Motor neuron (in vitro differentiated cells): ENCODE measurements at places on chromosomes 2 and 18.

GRCh38 chr2:238525990-238526389 lies 99.3 kb downstream of the ASB1 start:
- ATAC-seq = no peak

DNA sequence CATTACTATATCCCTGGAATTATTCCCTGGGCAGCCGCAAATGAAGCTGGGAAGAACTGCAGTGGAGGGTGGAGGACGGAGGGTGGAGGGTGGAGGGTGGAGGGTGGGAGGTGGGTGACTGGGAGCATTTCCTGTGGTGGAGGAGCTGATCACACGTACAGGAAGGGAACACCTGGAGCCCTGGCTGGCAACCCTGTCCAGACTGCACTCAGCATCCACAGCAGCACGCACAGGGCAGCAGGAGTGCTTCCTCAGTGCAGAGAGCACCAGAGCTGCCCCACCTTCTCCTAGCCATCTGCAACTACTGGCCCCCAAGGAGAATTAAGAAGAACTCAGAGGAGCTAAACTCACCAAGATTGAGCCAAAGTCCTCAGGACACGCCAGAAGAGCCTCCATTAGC lies 249.9 kb downstream of the EIPR1 start:
- ATAC-seq = peak; percentile 35

GRCh38 chr2:70330476-70330875 lies 28.6 kb upstream of the FAM136A start:
- ATAC-seq = no peak

DNA sequence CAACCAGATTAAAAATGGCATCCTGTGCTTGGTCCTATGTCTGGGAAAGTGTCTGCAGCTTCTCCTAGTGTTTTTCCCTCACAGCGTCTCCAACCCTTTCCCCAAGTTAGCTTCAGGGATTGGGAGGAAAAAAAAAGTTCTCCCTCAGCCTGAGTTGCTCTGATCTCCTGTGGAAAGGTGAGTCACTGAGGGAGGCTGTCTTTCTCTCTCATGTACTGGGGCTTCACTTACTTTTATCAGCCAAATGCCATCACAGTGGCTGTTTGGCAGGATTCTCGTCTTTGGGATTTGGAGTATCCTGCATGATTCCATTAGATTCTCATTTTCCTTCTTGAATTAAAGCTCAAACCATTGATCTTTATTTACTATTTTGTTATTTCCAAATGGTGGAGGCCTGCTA lies 18.1 kb downstream of the GTF2A1L start:
- no peak for ATAC-seq

DNA sequence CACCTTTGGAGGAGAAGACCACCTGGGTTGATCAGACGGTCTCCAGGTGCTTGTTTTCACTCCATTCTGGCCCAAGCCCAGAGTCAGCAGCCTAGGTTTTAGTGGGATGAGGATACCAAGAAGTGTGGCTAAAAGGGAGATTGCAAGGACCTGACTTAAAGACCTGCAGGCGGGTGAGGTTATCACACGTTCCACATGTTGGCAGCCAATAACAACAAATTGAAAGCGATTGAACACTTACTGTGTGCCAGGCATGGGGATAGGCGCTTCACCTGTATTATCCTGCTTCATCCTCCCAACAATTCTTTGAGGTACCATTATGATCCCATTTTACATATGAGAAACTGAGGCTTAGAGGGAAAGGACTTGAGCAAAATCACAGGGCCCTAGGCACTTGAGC lies 5.0 kb downstream of the ARL4C start:
- ATAC-seq = no peak

DNA sequence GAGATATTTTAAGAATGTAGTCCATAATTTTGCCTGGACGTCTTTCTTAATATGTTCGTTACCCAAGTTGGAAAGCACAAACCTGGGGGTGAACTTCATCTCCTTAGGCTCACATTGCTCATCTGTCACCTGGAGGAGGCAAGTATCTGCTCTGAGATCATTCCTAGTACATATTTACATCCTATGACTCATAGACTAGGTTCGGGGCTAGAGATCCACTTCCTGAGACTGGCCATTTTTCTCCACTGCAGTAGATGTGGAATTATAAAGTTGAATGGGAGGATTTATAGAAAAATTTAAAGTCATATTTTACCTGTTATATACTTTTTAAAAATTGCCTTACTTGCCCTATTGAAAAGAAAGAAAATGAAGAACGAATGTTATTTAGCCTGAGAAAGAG lies 77.5 kb upstream of the PROKR1 start:
- no peak for ATAC-seq

DNA sequence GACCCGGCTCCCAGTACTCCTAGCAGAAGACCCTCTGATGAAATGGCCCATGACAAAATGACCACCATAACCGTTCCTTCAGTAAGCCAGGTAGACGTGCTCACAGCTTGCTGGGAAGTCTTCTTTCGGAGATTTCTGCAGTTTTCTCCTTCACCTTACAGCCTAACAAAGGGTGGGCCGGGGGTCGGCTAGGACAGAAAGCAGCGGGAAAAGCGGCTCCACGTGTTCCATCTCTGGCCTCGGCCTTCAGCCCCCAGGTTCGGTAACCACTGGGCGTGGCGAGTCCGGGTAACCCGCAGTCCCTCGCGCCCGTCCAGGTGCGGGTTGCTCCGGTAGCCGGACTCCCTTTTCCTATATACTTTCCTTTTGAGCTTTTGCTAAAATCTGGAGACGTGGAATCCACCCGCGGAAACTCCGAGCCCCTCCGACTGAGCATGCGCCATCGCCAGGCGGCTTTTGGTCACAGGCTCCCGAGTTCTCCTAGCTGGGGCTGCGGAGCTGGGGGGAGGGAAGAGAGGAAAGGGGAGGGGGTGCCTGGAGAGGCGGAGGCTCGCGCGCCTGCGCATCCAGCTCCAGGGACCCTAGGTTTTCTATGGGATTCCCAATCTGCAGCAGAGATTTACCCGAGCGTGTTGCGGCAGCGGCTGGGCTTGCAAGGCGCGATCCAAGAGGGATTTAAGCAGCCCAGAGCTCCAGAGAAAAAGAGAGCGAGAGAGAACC lies at the start of gene VSNL1:
VSNL1 (plus strand) TSS at position 604 of the 720 bp plus-strand sequence. CDS start 51,379 bp downstream, outside the sequence.
- peak; percentile 79 for ATAC-seq

- peak; percentile 64 for ATAC-seq
Observed at GRCh38 chr2:235598532-235599531, 105.0 kb downstream of the AGAP1 start.

GRCh38 chr2:238985931-238986446 lies 138.1 kb downstream of the TWIST2 start:
- ATAC-seq = no peak

- peak; percentile 47 for ATAC-seq
Observed at GRCh38 chr2:10042301-10043161, 819 bp upstream of the KLF11 start.

DNA sequence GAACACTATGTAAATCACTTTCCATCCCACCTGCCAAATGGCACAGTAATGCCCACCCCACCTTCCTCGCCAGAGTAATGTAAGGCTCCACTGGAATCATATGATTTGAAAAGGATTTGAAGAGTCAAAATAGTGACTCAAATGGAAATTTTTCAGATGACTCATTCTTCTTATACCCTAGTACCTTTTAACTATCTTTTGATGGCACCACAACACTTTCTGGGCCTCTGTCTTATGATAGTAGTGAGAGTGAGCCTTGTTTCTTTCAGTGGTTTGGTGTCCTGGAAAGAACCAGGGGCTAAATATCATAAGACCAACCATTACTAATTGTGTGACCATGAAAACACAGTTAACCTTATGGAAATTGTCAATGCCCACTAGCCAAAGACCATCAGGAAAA lies 235.4 kb upstream of the SLC14A2 start:
- no peak for ATAC-seq

GRCh38 chr2:112936927-112937232 lies 25.9 kb downstream of the IL37 start:
- no peak for ATAC-seq

GRCh38 chr18:13302457-13303225 lies 84.1 kb downstream of the LDLRAD4 start:
- no peak for ATAC-seq

GRCh38 chr2:163207693-163208370 lies 369.3 kb upstream of the KCNH7 start:
- no peak for ATAC-seq

- ATAC-seq = no peak
Observed at GRCh38 chr2:183219888-183220287, 95.6 kb downstream of the NUP35 start.

DNA sequence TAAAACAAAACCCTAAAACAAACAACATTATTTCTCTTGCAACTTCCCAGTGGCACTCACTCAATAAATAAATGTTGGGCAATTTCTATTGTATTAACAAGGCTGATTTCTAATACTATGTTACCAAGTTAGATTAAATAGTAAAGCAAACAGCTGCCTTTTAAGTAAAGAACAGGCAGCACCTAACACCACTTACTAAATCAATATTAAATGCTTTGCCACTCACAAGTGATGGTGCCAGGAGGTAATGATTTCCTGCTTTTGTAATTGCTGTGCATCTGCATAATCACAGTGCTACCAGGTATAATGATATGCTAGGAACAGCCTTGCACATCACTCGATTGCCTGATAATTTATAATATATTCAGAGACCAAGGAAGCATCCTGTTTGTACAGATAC lies 276.5 kb downstream of the NBAS start:
- ATAC-seq = no peak

GRCh38 chr2:66432801-66433694 lies 1.9 kb upstream of the MEIS1 start:
- peak; percentile 55 for ATAC-seq

GRCh38 chr2:31419386-31419785 lies 4.8 kb upstream of the XDH start:
- no peak for ATAC-seq

DNA sequence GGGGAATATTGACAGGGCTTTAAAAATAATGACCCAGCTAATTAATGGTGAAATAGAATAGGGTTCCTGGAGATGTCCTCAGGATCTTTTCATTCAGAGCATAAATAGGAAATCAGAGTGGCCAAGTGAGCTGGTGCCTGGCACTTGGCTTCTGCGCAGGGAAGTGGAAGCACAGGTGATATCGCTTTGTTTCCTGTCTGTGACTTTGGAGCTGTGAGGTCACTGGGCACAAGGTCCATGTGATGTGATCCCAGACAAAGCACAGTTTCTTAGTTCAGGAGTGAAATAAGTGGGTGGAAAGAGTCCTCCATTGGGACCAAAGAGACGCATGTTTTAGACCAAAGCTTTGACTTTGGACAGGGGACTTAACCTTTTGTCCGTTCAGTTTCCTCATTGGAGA lies 338.3 kb downstream of the CYRIA start:
- no peak for ATAC-seq

DNA sequence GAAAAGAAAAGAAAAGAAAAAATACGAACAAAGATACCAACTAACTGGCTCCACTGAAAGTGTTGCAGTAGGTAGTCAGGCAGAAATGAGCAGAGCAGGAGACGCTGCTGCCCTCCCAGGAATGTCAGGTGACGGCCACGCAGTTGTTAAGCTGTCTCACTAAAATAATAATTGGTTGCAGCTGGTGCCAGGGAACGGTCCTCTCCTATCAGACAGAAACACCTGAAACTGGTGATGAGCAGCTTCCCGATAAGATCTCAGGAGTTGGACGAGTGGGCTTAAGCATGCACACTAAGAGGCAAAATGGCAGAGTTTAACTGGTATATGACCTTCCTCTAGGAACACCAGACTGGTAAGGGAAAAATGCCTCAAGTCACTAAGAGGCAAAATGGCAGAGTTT lies 611.1 kb downstream of the ZEB2 start:
- ATAC-seq = no peak

DNA sequence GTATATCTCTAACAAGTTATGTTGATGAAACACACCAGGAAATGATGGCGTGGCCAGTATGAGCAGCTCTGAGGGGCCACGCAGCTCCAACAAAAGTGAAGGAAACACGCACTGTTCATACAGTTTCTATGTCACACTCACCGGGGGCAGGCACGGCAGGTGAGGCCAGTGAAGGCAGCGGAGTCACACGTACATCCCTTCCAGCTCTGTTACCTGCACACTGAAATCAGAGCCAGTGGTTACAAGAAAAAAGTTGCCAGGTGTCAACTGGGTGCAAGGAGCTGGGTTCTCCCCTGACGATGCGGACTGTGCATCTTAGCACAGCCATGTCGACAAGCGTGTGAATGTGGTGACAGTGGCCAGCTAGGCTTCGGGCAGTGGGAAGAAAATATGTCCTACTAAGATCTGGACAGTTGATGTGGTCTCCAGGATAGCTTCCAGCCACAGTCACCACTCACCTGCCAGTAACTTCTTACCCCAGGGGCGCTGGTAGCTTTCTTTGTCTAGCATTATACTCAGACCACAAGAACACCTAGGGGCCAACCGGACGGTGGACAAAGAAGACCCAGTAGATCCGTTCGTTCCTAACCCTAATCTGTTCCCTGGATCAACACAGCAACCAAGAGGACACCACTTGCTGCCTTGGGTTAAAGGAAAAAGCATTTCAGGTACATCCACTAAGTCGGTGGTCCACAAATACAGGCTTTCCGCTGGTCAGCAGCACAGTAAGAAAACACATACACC lies 10.1 kb downstream of the HJURP start:
- ATAC-seq = no peak

GRCh38 chr18:70156886-70157285 lies 48.6 kb downstream of the RTTN start:
- no peak for ATAC-seq

DNA sequence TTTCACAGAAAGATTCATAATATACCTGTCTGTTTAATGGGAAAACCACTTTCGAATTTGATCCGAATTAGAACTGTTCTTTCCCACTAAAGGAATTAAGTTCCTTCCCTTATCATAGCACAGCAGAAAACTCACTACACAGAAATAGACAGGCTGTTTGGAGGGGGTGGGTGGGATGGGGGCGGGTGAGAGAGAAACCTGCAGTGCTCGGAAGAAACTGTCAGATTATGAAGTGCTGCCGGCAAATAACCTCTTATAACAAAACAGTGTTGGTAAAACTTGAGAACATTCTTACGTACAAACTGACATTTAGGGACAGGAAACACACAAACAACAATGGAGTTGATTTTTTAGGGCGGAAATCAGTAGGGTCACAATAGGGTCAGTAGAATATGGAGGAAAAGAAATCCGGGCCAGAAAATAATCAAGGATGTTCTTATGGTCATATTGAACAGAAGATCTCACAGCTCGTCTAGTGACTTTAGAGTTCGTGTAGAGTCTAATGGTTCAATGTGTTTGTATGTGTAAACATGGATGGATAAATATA lies 756.0 kb upstream of the LRATD1 start:
- ATAC-seq = no peak

DNA sequence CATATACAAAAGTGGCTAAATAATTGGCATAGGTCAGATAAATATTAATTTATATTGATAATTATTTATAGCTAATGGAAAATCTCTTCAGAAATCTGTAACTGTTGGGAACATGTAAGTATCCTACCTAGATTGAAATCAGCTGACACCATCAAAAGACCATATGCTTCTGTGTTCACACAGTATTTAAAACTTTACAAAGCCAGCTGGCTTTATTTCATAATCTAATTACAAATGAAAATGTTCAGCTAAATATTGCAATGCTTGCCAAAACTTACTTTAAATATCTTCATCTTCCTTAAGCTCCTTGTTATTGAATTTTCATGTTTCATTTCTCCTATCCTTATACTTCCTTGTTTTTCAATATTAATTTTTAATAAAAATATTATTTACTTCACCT lies 190.9 kb upstream of the DOK6 start:
- ATAC-seq = no peak
